ENCODE measurements at places on chromosomes 3 and 15.

DNA sequence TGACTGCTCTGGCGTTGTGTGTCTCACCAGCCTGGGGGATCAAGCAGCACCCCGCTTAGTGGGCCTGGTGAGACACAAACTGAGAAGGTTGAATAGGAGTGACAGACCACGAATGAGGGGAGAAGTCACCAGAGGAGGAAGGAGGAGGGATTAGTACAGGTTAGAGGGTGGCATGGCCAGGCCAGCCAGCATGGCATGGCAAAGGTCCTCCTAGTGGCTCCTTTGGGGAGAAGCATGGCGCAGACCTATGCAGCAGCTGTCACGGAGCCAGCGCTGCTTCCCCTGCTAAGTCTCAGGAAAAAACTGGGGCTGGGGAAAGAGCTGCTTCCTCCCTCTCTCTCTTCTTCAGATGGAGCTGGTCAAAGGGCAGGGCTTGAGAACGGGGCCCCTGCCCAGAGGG lies 48.6 kb downstream of the ZDHHC3 start:
- DNase-seq = no peak

DNA sequence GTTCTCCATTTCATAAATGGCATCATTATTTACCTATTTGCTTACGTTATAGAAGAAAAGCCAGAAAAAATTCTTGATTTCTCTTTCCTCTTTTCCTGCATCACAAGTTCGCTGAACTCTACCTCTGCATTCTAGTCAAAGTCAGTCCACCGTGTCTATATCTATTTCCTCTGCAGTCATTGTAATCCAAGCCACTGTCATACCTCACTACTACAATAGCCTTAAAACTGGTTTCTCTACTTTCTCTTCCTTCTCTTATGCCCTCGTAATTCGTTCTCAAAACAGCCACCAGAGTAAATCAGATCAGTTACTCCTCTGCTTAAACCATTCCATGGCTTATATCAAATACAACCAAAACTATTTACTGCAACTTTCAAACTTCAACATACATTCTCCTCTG lies 13.4 kb upstream of the FAM81A start:
- DNase-seq = no peak

GRCh38 chr3:141073580-141073979 lies 22.4 kb downstream of the SPSB4 start:
- DNase-seq = no peak

- DNase-seq = no peak
Observed at GRCh38 chr15:76939715-76940114, 8.2 kb downstream of the RCN2 start.

GRCh38 chr3:100227511-100227921 lies 33.3 kb upstream of the TBC1D23 start:
- no peak for DNase-seq

DNA sequence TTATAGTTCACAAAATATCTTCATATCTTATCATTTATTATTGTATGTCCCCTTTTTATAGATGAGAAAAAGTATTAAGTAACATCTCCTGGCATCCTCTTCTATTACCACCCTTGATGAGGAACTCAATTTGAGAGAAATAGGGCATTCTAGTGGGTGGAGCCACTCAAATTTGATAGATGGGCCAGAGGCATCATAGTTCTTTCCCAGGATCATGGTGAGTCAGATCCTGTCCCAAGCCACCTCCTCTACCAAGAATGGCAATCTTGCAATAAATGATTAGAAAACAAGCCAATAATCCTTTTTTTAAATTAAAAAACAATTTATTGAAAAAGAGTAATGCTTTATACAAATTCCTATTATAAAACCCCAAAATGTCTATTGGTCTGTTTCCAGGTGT lies 16.8 kb downstream of the CLDN1 start:
- peak; percentile 33 for DNase-seq

DNA sequence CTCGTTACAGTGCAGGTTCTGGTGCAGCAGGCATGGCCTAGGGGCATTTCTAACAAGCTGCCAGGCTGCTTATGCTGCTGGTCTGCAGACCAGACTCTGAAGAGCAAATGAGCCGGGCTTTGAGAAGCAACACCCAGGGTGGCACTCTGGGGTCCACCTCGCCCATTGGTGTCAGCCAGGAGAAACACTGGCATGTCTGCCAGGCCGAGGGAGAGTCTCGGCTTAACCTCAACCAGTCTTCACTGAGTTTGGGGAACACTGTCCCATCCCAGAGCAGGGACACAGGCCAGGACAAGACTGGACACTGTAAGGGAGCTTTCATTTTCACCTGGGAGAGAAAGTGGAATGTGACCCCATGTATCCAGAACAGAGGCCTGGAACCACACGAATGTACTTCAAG lies 93.4 kb downstream of the TOP2B start:
- DNase-seq = no peak

DNA sequence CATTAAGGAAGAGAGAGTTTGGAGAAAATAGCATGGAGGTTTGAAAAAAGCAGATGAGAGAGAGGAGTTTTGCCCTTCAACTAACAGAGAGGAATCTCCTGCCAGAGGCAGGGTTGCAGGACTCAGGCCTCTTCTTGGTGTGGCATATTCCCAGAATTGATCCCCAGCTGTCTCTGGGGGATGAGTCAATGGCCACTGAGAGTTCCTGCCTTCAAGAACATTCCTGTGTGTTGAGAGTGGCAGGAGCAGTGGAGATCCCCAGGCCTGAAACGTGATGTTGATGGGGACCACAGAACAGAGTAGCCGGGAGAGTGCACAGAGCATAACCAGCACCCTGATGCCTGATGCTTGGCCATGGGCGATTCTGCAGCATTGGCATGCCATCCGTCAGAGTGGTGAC lies 348.4 kb upstream of the THBS1 start:
- peak; percentile 96 for DNase-seq

- DNase-seq = peak; percentile 58
Observed at GRCh38 chr3:133474251-133474801, 74.5 kb downstream of the BFSP2 start.

DNA sequence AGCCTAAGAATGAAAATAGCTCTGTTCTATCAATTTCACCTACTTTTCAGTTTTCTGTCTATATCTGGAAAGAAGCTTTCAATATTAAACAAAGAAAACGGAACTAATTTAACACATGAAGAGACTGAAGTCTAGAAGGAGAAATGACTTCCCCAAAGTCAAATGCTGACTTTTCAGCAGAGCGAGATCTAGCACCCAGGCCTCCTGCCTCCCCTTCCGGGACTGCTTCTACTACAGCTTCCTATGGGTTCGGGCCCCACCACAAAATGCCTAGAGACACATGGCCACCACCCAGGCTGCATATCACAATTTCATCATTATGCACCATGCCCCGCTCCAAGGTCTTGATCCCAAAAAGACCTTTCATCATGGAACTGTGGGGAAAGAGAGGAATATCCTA lies 104.5 kb downstream of the SST start:
- DNase-seq = no peak

- no peak for DNase-seq
Observed at GRCh38 chr15:41510728-41511127, 2.9 kb downstream of the LTK start.

DNA sequence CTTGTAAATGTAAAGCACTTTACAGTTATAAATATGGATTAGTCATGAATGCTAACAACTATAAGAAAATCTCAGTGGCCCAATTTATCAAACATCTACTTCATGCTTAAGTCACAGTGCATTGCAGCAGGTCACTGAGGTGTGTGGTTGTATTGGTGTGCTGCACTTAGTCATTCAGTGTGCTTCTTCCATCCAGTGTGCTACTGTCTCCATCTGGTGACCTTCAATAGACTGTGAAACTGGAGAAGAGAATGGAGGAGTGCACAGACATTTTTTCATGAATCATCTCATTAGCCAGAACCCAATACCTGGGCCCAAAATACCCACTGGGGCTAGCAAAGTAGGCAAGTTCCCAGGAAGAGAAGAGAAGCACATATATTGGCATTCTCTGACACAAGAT lies 199.6 kb downstream of the SHOX2 start:
- DNase-seq = peak; percentile 74

DNA sequence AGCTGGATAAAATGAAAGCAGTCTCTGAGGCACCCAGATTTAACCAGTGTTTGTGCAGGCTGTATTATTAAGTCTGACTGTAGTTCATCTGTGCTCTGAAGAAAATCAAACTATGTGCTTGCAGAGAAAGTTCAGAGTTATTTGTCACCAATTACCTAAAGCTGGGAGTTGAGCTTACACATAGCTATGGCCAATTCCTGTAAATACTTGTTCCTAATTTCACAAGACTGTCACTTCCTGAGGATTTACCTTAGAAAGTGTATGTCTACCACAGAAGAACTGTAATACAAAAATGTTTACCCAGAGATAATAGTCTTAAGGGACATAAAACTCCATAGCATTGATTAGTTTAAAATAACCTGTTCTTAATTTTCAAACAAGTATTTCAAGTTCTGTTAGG lies 628.4 kb upstream of the TGFBR2 start:
- DNase-seq = no peak

GRCh38 chr15:98077186-98077585 lies 116.7 kb downstream of the ARRDC4 start:
- DNase-seq = peak; percentile 81

DNA sequence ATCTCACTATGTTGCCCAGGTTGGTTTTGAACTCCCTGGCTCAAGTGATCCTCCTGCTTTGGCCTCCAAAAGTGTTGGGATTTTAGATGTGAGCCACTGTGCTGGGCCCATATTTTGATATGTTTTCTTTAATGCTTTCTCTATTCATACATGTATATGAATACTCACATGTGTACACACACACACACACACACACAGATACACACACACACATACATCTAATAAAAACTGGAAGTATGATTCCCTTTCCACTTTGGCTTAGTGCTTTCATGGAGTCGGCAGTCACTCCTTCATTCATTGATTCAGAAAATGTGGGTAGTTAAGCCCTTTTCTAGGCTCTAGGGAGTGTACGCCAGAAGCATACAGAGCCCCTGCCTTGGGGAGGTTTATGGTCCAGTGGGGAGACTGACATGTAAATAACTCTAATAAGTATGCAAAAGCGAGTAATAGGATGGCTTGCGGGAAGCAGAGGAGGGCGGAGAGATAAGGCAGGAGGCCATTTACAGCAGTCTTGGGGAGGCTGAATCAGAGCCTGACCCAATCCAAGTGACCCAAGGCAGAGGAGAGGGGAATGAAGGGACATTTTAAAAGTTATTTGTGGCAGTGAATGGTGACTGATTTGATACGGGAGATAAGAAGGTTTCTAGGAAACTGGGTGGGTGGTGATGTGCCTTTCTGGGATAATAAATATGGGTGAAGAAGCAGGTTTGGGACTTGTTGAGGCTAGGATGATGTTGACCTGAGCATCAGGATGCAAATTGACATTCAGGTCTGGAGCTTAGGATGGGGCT lies 32.5 kb upstream of the TATDN2 start:
- no peak for DNase-seq

- DNase-seq = peak; percentile 10
Observed at GRCh38 chr3:76582632-76583378, 457.1 kb upstream of the ROBO2 start.

GRCh38 chr15:31598620-31599019 lies 272.0 kb downstream of the KLF13 start:
- no peak for DNase-seq

GRCh38 chr15:74265046-74265639 lies 29.0 kb downstream of the CCDC33 start:
- peak; percentile 40 for DNase-seq

GRCh38 chr3:52174896-52175295 lies 20.7 kb upstream of the POC1A start:
- no peak for DNase-seq

DNA sequence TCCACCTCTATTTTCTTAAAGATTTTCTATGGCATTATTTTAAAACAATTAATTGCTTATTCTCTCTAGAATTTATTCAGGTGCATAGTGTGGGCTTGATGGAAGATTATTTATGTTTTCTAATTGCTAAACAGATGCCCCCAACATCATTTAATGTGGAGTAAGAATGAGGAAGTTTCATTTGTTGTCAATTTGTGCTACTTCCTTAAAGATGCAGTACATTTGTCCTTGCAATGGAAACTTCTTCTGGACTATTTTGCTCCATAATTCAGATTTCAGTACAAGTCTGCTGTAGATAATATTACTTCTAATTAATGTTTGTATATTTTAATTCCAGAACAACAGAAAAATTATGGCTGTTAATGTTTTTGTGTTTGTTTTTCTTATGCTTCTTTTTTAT lies 104.8 kb downstream of the TGFBR2 start:
- no peak for DNase-seq

DNA sequence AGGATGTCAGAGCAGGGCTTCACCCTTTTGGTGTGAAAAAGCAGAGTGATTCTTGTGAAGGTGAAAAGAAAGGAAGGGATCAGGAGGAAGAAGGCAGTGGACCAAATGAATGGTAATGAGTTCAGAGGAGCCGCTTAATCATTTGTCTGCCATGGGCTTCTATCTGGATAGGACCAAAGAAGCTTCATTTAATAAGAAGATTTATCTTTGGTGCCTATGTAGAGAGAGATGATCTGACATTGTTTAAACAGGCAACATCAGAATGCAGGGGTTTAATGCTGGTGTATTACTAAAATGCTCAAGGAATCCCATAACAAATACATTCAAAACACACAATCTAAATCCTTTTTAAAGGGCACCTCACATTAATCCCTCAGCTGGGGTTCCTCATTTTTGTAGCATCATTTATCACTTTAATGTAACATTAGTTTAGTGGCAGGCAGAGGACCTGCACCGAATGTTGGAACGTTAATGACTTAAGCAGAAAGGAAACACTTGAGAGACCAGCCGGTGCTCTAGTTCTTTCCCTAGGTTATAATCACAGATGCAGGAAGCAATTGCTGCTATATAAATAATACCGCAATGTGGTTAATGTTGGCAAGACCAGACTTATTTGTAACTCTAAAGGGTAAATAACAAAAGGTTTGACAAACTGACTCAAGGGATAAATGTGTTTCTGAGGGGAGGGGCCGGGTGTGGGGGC lies 27.9 kb upstream of the IL1RAP start:
- no peak for DNase-seq

DNA sequence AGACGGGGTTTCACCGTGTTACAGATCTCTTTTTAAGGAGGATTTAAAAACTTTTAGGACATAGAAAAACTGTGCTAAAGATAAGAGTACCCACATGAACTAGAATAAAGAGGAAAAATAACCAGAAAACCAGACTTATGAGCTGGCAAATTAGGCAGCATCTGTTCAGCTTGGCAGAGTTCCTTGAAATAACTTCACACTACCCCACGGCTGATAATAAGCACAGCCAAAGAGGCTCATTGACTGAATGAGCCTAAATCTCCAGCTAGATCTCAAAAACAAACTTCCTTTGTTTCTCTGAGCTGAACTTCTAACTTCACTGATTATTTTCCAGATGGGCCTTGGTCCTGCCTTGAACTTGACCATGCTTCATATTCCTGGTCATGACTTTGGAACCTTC lies 26.7 kb upstream of the PIK3R4 start:
- DNase-seq = no peak

- peak; percentile 93 for DNase-seq
Observed at GRCh38 chr3:142976621-142977398, 13.3 kb upstream of the PAQR9 start.

- no peak for DNase-seq
Observed at GRCh38 chr15:59380902-59381610, 8.4 kb upstream of the MYO1E start.

GRCh38 chr3:53668872-53669271 lies 174.5 kb downstream of the CACNA1D start:
- DNase-seq = peak; percentile 21

GRCh38 chr15:82877825-82878224 lies 68.4 kb downstream of the WHAMM start:
- no peak for DNase-seq

GRCh38 chr15:50854601-50855490 lies 53.6 kb upstream of the AP4E1 start:
- DNase-seq = no peak

GRCh38 chr15:88911766-88912118 lies 1.4 kb downstream of the MFGE8 start:
- peak; percentile 2 for DNase-seq

- peak; percentile 60 for DNase-seq
Observed at GRCh38 chr3:142315083-142315482, 89.7 kb upstream of the GK5 start.
